ENCODE measurements at places on chromosomes 12 and 14.

DNA sequence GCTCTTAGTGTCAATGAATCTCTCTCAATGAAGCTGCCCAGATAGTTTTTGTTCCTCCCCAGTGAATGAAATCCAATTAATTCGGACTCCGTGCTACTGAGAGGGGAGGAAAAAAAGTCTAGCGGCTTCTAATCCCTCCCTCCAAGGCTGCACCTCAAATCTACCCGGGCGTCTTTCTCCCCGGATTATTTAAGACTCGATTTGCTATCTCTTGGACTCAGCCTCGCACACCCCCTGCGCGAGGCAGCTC is 134 bp downstream of the DUSP6 start:
- no peak for DNase-seq

DNA sequence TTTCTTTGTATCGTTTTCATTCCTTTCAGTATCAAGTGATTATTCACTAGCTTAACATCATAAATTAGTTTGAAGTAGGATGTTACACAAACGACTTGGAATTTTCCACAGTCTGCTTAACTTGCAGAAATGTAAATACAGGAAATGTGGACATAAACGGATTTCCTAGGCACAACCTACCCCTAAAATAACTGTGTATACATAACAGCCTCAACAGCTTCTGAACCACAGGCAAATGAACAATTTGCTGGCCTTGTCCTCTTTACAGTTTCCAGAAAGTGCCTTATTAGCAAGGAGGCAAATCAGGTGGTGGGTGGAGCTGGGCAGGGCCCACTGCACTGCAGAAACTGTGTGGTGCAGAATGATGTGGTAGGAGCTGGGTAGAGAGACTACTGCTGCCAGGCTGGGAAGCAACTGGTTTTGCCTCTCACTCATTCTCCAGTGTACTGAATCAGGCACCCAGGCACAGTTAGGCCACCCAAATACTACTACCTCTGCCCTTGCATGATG is 14.1 kb downstream of the DRAM1 start:
- DNase-seq, result no peak

DNA sequence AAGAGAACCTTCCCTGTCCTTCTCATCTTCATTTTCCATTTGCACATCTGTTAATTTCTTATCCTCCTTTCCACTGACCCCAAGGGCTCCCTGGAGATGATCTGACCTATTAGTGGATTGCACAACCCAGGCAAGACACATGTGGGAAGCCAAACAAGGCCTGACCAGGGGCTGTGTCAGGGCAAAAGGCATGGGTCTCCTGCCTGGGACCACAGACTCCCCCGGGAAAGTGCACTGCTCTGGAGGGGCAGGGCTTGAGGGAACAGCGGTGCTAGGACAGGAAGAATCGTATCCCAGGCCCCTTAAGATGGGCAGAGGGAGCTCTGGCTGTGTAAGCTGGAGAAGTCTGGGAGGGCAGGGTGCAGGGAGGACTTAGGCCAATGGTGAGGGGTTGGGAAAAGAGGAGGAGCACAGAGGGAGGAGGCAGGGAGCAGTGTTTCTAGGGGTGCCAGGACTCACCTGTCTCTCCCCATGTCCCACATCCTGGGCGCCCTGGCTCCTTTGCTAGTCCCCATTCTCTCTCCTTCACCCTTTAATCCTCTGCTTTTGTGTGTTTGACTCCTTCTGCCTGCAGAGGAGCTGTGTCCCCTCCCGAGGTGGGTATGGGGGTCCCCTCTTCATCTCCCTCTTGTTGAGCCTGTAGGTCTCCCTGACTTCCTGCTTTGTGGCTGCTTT is 25.3 kb downstream of the PLEKHG3 start:
- no peak for DNase-seq

GRCh38 chr12:124167141-124167540 is 127.8 kb upstream of the RFLNA start:
- no peak for DNase-seq

GRCh38 chr14:92224358-92224954 is 98.5 kb upstream of the SLC24A4 start:
- peak; percentile 25 for DNase-seq

DNA sequence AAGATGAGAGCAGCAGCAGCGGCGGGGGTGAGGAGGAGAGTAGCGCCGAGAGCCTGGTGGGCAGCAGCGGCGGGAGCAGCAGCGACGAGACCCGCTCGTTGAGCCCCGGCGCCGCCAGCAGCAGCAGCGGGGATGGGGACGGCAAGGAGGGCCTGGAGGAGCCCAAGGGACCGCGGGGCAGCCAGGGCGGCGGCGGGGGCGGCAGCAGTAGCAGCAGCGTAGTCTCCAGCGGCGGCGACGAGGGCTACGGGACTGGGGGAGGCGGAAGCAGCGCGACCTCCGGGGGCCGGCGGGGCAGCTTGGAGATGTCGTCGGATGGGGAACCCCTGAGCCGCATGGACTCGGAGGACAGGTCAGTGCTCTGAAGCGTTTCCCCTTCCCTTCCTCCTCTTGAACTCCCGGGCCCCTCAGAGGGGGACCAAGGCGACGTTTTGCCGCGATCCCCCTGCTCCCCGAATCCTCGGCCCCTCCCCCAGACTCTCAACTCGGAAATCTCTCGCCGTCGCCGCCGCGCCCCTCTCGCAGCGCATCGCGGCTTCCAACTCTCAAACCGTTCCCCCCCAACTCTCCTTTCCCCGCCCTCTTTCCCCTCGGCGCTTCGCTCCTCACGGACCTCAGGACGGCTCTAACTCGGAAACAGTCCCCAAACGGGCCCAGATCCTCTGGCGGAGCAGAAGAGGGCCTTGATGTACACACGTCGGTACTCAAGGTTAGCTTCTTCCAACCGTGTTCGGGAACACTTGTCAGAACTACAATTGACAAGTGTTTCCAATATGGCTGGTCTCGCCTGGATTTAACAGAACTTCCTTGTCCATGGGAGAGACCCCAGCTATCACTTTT is 947 bp downstream of the AEBP2 start:
- DNase-seq, result no peak

DNA sequence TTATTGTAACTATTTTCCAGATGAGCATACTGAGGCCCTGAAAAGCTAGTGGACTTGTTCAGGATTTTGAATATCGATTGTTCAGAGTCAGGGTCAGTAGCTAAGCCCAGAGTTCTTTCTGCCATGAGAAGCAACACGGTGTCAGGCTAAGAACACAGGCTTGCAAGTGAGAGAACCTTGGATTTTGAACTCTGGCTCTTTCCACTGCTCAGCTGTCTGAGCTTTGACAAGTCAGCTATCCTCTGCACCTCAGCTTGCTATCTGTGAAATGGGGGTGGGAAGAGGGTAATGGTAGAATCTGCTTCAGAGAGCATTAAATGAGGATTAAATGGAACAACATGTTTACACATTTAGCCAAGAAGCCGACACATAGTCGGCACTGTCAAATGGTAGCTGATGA is 157.2 kb downstream of the SAMD4A start:
- DNase-seq, result no peak

DNA sequence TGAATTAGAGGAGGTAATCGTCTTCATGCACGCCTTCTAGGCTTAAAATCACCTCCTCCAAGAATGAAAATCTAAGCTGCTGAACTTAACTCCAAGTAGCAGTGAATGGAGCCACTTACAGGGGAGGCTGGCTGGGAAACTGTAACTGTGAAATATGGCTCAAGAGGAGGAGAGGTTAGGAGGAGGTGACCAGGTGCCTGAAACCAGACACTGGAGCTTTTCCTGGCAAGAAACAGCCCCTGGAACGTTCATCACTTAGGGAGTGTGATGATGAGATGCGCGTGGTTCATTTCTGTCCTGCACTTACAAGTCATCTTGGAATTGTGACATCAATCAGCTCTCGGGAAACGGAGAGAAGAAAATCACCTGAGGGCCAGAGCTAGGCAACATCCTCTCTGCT is 62.3 kb upstream of the TMEM132C start:
- no peak for DNase-seq

- DNase-seq, result no peak
Measured at GRCh38 chr14:70048313-70048654, 140.5 kb downstream of the SLC8A3 start.

DNA sequence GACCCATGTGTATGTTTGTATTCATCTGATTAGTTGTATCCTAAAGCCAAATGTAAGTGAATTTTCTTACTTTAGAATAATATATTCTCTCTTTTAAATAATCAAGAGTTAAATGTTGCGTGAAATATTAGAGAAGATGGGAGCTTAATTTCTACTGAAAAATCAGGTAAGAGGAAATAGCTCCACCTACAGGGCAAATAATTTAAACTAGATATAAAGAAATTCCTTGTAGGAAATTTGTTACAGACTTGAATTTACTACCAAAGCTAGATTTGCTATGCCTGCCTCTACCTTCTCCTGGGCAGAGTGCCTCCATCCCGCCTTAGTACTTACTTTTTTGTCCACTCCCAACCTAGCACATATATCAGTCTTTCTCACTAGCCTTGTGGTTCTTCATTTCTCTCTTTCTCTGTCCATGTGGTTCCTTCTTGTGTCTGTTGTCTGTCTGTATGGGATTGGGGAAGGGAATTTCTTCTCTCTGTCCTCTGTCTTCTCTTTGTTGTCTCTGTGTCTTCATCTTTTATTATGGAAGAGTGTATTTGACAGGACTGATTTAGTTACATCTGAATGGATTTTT is 44.7 kb downstream of the PALS1 start:
- peak; percentile 11 for DNase-seq

DNA sequence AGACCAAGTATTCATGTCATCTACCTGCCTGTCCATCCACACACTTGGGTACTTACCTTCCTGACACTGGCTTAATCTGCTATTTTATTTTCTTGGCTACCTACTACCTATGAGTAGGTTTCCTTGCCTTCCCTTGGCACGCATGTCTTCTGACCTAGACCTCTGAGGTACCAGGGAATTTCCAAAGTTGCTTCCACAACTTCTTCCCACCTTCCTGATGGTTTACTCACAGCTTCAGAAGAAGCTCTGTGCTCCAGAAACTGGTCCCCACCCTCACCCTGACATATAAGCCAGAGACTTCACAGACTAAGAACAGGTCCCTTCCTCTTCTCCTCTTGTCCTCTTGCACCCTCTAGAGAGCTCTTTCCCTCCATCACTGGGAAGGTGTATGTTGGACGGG is 35.7 kb upstream of the DDX11 start:
- no peak for DNase-seq

DNA sequence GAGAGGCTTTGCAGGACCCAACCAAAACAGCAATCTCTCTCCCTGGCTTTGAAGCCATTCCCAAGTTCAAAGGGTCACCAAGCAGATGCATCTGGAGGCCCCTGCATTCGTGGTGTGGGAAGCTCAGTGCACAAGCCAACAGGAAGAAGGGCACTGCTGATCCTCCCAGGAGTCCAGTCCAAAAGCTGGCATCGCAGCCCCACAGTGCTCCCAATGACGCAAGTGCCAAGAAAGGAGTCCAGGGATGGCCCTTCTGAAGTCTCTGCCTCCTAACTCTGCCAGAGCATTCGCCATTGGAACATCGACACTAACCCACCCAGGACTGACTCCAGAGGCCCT is 25.1 kb downstream of the PXN start:
- no peak for DNase-seq

- DNase-seq, result no peak
Measured at GRCh38 chr14:74407801-74408154, 18.2 kb downstream of the SYNDIG1L start.

GRCh38 chr12:94247246-94247645 is 98.9 kb downstream of the PLXNC1 start:
- no peak for DNase-seq

DNA sequence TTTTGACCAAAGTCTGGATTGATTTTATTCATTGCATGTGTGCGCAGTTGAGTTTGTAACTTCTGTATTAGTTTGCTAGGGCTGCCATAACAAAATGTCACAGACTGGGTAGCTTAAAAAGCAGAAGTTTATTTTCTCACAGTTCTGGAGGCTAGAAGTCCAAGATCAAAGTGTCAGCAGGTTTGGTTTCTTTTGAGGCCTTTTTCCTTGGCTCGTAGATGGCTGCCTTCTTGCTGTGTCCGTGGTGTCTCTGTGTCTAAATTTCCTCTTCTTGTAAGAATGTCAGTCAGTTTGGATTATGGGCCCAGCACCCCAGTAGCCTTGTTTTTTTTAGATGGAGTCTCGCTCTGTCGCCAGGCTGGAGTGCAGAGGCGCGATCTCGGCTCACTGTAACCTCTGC is 11.8 kb downstream of the DNM1L start:
- DNase-seq, result no peak

GRCh38 chr14:93946104-93946503 is 19.0 kb downstream of the FAM181A start:
- DNase-seq, result no peak

DNA sequence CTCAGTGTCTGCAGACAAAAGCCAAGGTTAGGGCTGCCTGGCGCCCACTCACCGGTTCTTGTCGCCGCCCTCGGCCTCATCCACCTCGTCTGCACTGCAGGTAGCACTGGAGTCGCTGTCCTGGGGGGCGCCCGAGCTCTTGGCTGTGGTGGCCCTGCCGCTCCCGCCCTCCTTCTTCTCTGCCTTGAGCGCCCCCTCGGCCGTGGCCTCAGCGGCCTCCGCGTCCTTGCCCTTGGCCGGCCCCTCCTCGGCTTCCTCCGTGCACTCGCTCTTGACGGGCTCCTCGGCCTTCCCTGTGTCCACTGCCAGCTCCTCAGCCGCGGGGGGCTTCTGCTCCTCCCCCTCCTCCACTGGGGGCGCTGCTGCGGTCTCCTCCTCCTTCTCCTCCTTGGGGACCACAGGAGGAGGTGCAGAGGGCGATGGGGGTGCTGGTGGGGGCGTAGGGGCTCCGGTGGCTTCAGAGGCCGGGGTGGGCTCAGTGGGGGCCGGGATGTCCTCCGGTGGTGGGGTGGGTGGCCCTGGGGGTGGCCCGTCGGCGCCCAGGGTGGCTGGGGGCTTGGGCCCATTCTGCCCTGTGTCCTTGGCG is 77.2 kb downstream of the RFLNA start:
- DNase-seq, result no peak

DNA sequence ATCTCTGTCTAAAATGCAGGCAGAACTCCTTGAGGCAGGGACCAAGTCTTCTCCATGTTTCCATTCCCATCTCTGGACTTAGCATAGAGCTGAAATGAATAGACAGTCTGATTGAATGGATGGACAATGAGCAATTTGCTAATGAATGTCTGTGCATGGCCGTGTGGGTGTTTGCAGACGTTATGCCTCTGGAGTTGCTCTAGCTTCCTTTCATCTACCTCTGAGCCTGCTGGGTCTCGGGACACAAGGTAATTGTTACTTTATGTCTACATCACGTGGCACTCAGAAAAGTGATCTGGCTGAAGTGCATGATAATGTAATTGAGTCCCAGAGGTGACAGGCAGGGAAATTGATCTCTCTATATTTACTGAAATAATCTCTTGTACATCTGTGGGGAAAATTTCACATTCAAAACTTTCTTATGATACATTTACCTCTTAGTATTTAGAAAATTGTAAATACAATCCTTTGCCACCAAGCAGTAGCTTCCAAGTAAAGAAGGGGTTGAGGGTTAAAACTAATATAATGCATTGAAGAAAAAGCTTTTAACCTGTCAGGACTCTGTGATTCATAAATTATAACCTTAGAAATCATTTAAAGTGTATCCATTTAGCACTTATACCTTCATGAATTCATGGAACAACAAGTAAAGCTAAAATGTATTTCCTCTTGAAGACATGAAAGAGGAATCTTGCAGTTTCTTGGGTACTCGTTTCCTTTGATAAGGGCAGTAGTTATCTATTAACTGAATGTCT is 424.1 kb downstream of the APAF1 start:
- no peak for DNase-seq

GRCh38 chr12:132416827-132417226 is 73.1 kb upstream of the FBRSL1 start:
- no peak for DNase-seq

- no peak for DNase-seq
Measured at GRCh38 chr14:61691495-61691894, 3.8 kb upstream of the HIF1A start.

GRCh38 chr14:69317102-69317755 is 57.3 kb downstream of the GALNT16 start:
- DNase-seq, result no peak

- DNase-seq, result no peak
Measured at GRCh38 chr12:79238246-79238645, 373.7 kb downstream of the SYT1 start.

Measured in SHP77 (cell line).